ENCODE measurements at places on chromosomes 6 and 20. TPM values are rescaled to one million over a fixed set of nuclear protein-coding genes. Genes with fewer than 3 reads are reported as not detected.

Gene CLIC5
- 194 TPM for polyA plus RNA-seq

Gene UBD
- polyA plus RNA-seq: 1.2 TPM

Gene OR11A1
- not detected for polyA plus RNA-seq

Gene TAB2
- 111 TPM for polyA plus RNA-seq

Gene RAB32
- polyA plus RNA-seq: 31.9 TPM

Gene GFRA4
- not detected for polyA plus RNA-seq

Gene BMP2
- polyA plus RNA-seq: 19.5 TPM

Gene TRIM10
- 0.47 TPM for polyA plus RNA-seq

Gene C20orf173
- polyA plus RNA-seq: not detected

Gene CALHM4
- 0.94 TPM for polyA plus RNA-seq

Gene EPHA7
- polyA plus RNA-seq: 48.7 TPM

Gene HLA-DPA1
- 17.9 TPM for polyA plus RNA-seq

Gene HLA-DQB2
- 0.72 TPM for polyA plus RNA-seq

Gene ULBP3
- 10.1 TPM for polyA plus RNA-seq

Gene MYL9
- 241 TPM for polyA plus RNA-seq

Gene ATAT1
- 31.8 TPM for polyA plus RNA-seq

Gene E2F1
- 11.4 TPM for polyA plus RNA-seq

GRCh38 chr6:149014631-149015534, 268.1 kb downstream of the UST start:
- no peak for DNase-seq

- DNase-seq: no peak
Measured at GRCh38 chr6:145258122-145258521, 477.2 kb downstream of the EPM2A start.

GRCh38 chr6:15596186-15596896, 66.5 kb downstream of the DTNBP1 start:
- DNase-seq: no peak

GRCh38 chr20:40503119-40503518, 185.9 kb downstream of the MAFB start:
- DNase-seq: no peak

GRCh38 chr6:44471271-44471981, 83.9 kb downstream of the CDC5L start:
- no peak for DNase-seq

DNA sequence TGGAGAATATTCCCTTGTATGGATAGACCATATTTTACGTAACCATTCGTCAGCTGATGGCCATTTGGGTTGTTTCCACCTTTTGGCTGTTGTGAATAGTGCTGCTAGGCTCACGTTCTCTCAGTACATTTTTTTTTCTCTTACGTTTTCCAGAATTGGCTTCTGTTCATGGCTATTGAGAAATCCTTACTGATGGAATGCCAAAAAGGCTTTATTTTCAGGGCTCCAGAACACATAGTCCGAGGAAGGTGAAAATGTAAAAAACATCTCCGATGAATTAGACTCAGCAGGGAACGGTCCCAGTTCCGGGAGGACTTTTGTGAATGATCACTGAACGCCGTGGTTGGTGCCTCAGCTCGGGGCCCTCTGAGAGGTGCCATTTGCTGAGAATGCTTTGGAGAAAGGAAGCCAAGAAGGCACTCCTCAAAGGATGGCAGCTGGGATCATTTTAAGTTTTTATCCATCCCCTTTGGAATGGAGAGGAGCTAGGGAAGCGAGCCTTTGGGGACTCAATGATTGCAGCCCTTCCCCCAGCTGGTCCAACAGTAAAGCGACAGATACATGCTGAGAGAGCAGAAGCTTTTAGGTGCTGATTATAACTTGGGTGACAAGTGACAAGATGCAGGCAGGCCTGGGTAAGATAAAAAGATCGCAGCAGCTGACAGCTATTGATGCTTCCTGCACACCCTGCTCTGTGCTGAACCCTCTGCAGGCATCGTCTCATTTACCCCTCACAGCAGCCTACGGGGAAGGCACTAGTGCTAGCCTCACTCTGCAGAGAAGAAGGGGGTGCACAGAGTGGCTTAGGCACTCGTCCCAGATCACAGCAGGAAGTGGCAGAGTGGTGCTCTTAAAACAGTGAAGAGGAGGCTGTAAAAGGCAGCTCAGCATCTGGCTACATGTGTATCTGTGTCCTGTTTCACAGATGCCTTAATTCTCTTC, 133.4 kb upstream of the KCNG1 start:
- DNase-seq: no peak

- DNase-seq: no peak
Measured at GRCh38 chr6:91659891-91660290, 1073.0 kb upstream of the MAP3K7 start.

- no peak for DNase-seq
Measured at GRCh38 chr20:8656335-8656734, 412.6 kb upstream of the PLCB4 start.

DNA sequence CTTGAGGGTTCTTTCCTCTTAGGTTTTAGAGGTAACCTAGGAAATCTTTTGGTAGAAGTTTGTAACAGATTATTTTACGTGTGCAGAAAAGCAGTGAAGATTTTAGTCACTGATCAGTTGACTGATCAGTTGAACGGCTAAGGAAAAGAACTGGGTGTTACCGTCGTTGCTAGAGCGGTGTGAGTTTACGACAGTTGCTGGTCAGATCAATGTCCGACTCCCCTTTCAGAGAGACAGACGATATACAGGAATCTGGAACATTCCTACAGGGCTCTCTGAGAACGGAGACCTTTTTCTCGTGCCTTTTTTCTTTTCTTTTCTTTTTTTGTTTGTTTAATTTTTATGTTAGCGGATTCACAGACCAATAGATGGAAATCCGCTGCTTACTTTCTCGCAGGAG, 132.1 kb upstream of the ZNF184 start:
- DNase-seq: no peak

GRCh38 chr6:163708466-163708865, 293.9 kb downstream of the QKI start:
- DNase-seq: no peak

DNA sequence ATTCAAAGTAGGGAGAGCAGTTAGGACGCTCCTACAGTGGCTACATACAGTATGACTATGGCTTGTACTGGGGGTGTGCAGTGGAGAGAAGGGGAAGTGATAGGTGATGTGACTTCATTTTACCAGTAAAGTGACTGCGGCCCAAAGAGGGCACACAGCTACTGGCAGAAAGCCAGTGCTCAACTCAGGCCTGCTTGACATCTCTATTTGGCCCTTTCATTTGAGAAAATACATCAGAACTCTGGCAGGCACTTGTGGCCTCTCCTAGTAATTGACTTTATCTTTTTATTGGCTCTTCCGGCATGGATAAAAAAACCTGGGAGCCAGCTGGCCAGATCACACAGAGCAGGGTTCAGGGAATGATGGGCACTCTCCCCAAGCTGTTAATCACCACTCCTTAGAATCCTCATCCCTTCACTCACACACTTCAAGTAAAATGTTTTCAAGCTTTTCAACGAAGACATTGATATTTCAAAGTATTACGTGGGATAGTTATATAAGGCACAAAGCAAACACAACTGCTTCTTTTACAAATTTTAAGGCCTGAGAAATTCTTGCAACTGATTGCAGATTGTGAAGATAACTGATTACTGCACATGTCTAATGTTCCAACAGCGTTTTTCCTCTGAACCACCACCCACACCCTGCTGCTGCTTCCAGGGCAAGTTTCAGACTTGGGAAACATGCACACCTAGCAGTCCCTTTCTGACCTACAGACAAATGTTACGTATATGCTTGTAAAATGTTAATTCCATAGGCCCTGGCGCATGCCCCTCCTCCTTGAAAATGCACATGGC, 73.5 kb downstream of the TNFRSF21 start:
- no peak for DNase-seq

DNA sequence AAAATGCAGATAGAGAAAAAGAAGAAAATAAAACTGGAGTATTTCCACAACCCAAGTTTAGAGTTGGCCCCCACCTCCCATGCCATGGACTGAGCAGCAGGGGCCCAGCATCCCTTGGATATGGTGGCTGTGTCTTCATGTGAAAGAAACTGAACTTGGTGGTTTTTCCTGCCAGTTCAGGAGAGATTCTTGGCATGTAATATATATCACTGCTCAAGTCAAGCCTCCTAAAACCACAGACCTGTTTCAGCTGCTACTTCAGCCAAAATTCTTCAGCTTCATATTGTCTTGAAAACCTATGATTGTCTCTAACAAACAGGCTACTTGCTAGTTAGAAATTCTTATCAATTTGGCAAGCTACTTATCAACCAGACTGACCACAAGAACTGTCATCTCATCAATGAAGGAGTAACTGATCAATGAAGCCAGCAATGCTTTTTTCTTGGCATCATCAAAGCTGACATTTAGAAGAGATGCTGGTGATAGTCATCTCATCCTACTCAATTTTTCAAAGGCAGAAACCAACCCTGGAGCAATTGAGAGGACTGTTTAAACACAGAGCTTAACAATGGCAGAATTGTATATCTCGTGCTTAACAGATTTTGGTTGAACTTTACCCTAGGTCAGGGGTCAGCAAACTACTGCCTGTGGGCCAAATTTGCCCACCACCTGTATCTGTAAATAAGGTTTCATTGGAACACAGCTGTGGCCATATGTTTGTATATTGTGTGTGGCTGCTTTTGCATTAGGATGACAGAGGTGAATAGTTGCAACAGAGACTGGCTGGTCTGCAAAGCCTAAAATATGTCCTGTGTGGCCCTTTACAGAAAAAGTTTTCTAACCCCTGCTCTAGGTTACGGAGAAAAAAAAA, 10.4 kb upstream of the NOL7 start:
- DNase-seq: no peak

DNA sequence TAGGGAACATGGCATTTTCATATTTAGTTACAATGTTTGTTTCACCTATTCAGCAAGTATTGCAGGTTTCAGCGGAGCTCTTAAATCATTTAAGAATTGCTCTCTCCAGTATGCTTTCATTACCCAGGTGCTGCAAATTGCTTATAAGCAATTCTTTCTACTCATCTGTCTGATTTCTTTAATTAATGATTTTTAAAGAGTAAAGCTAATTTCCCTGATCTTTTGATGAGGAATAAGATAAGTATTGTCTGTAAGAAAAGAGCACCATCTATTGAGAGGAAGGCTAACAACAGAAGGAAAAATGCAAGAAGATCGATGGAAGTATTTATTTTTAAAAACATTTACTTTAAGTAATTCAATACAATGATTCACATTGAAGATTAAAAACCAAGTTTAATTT, 2.0 kb downstream of the OPRM1 start:
- DNase-seq: no peak

- DNase-seq: no peak
Measured at GRCh38 chr6:5190507-5190906, 70.2 kb downstream of the LYRM4 start.

- DNase-seq: no peak
Measured at GRCh38 chr6:113508249-113508648, 348.9 kb upstream of the MARCKS start.

DNA sequence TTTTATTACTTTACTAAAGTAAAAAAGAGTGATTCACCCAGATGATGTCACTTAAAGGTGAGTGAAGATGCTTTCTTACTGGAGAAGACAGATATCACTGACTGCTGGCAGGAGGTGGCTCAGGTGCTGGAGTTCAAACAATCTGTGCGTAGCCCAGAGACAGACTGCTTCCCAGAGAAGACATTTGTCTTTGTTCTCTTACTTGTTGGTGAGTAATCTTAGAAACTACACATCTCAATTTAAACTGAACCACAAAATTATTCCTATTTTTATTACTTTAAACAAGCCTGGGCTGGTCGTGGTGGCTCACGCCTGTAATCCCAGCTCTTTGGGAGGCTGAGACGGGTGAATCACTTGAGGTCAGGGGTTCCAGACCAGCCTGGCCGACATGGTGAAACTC, 92.2 kb downstream of the CEP162 start:
- DNase-seq: no peak

- DNase-seq: peak; percentile 39
Measured at GRCh38 chr20:52031563-52032303, 159.8 kb downstream of the ZFP64 start.

GRCh38 chr6:144897441-144897921, 612.3 kb downstream of the UTRN start:
- no peak for DNase-seq

- DNase-seq: no peak
Measured at GRCh38 chr20:25606094-25606695, 17.6 kb downstream of the NANP start.

- no peak for DNase-seq
Measured at GRCh38 chr6:3814539-3814938, 34.6 kb upstream of the FAM50B start.

GRCh38 chr6:30578051-30578450, 6.8 kb downstream of the ABCF1 start:
- no peak for DNase-seq
